ENCODE measurements at places on chromosomes 1 and 21.

GRCh38 chr1:11516961-11517635, 38.1 kb downstream of the DISP3 start:
- no peak for DNase-seq

GRCh38 chr1:36349241-36349671, 25.8 kb upstream of the EVA1B start:
- no peak for DNase-seq

DNA sequence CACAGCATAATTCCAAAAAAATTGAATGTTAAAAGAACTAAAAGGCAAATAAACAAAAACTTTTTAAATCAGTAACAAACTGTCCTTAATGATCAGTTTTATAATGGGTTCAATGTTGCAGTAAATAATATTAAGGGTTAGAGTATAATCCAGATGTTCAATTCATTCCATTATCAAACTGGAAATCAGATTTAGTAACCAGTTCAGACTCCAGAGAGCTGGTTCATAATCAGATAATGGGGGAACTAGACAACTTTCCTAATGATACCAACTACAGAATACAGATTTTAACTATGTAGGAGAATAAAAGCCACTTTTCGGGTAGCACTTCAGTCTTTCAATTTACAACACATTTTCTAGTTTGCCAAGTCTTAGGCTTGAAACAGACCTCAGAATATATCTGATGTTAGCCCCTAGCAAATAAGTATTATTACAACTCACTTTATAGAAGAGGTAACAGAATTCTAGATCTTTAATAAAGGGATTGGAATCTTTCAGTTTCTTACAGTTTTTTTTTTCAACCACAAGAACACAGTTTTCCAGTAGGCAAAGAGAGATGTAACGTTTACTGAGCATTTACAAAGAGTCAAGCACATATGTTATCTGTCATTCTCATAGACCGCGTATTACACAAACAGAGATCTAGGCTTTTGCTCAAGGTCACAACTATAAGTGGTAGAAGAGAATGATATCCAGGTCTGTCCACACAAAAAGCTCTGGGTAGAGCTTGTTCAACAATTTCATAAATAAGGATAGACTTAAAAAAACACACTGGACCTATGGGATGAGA, 1.9 kb upstream of the DCAF6 start:
- DNase-seq, result no peak

GRCh38 chr21:38416791-38417190, 81.5 kb downstream of the ERG start:
- no peak for DNase-seq

- DNase-seq, result peak; percentile 64
These were observed 60.3 kb downstream of the STUM start for GRCh38 chr1:226608699-226609505.

DNA sequence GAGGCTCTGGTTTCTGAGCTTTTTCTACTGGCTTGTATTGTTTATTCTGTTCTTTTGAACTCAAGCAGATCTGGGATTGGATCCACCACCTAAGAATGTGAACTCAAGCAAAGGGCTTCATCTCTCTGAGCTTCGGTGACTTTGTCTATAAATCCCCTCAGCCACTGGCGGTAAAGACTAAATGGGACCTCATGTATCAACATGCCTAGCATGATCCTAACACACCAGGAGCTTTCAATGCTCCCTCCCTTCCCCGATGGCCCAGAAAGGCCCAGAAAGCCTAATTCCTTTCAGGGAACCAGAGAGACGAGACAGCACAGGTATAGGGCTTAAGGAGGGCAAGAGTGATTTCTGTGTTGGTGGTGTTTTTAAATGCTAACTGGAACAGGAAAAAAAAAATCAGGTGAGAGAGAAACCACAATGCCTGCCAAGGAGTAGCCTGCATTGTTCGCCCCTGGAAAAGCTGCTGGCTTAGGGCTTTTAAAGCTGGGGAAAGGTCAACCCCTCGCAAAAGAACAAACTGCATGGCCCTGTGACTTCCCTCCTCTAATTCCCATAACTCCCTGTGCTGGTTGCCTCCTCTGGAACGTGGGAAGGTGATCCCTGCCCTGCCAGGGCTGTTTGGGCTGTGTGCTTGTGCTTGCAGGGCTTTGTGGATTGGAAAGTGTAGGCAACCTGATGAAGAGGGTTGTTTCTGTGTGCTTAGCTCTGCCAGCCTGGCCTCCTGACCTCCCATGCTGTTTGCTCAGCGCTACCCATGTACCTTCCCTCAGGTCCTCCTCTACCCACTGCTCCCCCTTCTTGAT, 147.0 kb downstream of the PLPP3 start:
- DNase-seq, result no peak

DNA sequence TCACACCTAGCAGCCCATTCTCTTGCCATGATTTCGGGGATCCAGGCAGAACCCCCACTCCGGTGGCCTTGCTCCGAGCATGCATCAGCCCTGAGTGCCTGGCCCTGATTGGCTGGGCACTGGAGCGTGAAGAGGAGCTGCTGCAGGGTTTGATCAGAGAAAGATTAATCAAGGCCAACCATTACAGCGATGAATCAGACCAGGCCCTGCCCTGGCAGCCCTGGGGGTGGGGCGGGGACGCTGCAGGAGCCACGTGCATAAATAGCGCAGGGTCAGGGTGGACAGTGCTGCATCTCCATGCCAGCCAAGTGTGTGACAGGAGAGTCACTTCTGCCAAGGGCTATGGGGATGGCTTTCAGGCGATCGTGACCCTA, 3.4 kb upstream of the FAM131C start:
- no peak for DNase-seq

- no peak for DNase-seq
These were observed 59.6 kb upstream of the ADAMTS5 start for GRCh38 chr21:27026501-27026900.

DNA sequence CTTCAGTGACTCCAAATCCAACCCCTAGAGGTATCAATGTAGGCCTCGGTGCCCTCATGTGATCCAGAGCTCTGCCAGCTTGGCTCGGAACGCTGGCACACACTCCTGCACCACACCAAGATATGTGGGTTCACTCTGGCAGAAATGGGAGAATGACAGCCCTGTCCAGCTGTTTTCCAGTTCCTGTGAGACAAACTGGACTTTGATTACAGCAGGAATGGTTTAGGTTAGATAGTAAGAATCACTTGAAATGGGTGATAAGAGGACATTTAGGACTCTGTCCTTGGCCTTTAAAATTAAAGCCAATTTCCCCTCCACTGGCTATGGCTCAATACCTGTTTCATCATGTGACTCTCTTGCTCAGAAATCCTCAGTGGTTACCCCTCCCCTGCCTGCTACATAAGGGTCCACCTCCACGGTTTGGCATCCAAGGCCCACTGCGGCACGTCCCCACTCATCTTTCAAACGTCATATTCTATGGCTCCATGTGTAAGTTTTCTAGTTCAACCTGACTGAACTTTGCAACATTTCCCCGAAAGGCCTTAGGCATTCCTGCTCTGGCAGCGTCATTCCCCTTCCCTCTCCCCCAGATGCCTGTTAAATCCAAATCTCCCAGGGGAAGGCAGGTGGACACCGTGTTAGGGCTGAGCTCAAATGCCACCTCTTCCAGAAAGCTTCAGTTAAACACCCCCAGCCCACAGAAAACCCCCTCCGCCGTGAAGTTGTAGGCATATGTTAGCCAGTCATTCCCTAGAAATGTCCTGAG, 44.7 kb downstream of the PLEKHA6 start:
- no peak for DNase-seq

GRCh38 chr21:16194788-16195537, 465.2 kb downstream of the USP25 start:
- DNase-seq, result peak; percentile 33

GRCh38 chr21:31364253-31364945, 20.3 kb upstream of the TIAM1 start:
- no peak for DNase-seq

- no peak for DNase-seq
These were observed 23.4 kb upstream of the PWP2 start for GRCh38 chr21:44083631-44084291.

- no peak for DNase-seq
These were observed 29.6 kb upstream of the PHGDH start for GRCh38 chr1:119682141-119682540.

DNA sequence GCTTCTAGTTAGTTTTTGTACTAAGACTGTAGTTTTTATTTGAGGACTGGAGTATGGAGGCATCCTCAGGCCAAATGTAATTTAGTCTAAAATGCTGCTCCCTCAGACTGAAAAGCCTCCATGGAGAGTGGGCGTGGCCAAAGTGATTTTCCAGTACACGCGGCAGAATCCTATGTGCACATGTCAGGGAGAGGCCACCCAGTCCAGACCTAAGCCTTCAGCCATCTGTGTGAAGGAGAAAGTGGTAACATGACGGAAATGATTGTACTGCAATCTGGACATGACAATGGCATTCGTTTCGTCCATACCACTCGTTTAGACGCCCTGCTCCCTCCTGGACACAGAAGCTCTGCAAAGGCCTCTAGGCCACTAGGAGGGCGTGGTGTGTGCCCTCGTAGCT, 56.2 kb downstream of the PCP4 start:
- DNase-seq, result no peak

Measured in HAP-1 (cell line).